ENCODE measurements at places on chromosomes 16 and 17. TPM values are rescaled to one million over a fixed set of nuclear protein-coding genes. Genes with fewer than 3 reads are reported as not detected.

GRCh38 chr17:70270554-70270953 is 101.2 kb downstream of the KCNJ2 start:
- DNase-seq = no peak

- DNase-seq = no peak
Observed at GRCh38 chr17:57852092-57852954, 2.5 kb upstream of the MRPS23 start.

DNA sequence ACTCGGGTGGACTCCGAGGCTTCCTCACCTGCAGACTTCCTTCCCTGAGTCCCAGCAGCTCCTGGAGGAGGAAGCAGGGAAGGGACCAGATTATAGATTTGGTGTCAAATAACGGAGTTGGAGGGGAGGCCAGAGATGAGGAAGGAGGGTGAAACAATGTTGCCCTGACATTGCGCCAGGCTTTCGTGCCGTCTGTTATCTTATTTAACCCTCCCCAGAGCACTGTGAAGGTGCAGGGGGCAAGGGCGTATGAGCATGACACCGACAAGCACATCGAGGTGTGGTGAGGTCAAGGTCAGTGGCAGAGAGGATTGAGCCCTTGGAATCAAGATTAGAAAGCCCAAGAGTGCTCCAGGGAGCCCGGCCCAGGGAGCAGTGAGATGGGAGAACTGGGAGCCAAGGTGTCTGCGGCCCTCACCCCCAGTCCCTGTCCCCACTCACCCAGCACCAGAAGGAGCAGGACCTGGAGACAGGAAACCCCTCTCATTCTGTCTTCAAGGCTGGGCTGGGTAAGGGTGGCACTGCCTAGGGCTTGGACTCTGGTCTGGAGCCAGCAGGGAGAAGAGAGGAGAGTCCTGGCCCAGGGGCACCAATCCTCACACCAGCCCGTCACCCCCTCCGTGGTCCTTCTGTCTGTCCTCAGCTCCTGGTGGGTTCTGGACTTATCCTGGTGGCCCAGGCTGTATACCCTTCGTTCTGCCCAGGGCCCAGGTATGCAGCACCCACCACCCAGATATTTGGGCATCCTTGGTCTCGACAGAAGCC is 1.1 kb downstream of the PRSS33 start:
- no peak for DNase-seq

DNA sequence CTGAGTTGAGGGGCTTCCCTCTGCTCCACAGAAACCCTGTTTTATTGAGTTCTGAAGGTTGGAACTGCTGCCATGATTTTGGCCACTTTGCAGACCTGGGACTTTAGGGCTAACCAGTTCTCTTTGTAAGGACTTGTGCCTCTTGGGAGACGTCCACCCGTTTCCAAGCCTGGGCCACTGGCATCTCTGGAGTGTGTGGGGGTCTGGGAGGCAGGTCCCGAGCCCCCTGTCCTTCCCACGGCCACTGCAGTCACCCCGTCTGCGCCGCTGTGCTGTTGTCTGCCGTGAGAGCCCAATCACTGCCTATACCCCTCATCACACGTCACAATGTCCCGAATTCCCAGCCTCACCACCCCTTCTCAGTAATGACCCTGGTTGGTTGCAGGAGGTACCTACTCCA is 26.0 kb downstream of the STH start:
- DNase-seq = no peak

GRCh38 chr17:12745486-12745885 is 43.8 kb upstream of the ARHGAP44 start:
- DNase-seq = no peak

- no peak for DNase-seq
Observed at GRCh38 chr17:28390563-28390962, 15.4 kb downstream of the SLC46A1 start.

DNA sequence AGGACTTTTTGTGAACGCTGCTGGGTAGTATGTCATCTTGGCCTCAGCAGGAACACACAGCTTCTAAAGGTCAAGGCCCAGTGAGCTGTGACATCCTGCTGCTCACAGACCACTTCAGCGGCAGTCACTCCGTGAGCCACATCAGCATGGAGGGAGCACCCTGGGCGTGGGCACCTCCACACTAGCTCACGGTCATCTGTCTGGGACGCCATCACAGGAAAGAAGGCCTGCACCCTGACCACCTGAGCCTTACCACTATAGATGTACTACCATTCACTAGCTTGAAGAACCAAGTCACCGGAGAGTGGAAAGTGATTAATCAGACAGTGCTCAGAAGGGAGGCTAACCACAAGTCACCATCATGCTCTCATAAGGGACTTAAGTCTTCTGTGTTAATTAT is 3.3 kb downstream of the AXIN1 start:
- no peak for DNase-seq

DNA sequence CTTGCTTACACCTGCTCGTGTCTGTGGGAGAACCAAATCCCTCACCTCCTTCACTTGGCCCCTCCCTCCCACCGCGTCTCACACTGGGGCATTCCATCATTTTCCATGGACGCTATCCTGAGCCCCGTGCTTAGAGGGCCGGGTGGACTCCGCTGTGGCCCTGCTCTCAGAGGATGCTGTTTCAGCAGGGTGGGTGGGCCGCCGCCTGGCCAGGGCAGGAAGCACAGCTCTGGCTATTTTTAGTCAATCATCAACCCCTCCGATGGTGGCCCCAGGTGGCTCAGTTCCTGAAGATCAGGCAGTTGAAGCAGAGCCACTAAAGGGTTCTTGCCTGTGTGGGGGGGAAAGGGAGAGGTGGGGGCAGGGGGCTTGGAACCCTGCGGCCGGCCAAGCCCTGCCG is 230.3 kb downstream of the ENGASE start:
- no peak for DNase-seq

DNA sequence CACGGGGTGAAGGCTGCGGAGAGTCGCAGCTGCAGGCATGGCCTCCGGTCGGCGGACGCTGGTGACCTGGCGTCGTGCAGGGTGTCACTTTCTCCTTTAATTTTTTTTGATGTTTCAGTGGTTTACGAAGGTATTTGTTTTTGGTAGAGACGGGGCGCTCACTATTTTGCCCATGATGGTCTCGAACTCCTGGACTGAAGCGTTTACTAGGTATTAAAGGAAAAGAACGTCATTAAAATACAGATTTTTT is 17.1 kb downstream of the ZNF213 start:
- DNase-seq = no peak

DNA sequence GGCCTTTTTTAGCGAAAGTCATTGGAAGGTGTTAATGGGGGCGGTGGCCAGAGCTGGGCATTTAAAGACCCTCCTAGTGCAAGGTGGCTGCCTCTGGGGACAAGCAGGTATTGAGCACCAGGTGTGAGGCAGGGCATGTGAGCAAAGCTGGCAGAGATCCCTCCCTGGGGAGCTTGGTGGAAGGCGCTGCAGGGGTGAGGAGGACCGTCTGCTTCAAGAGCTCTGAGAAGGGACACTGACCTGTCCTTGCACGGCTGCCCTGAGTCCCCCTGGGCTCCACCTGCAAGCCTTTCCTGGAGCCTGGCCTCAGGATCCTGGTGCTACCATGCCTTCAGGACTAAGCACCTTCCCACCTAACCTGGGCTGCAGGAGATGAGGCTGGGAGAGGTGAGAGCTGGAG is 127.0 kb upstream of the CIBAR2 start:
- DNase-seq = no peak

Gene CHD9NB
- total RNA-seq = 0.53 TPM

GRCh38 chr16:67246756-67247191 is 507 bp downstream of the FHOD1 start:
- no peak for DNase-seq

DNA sequence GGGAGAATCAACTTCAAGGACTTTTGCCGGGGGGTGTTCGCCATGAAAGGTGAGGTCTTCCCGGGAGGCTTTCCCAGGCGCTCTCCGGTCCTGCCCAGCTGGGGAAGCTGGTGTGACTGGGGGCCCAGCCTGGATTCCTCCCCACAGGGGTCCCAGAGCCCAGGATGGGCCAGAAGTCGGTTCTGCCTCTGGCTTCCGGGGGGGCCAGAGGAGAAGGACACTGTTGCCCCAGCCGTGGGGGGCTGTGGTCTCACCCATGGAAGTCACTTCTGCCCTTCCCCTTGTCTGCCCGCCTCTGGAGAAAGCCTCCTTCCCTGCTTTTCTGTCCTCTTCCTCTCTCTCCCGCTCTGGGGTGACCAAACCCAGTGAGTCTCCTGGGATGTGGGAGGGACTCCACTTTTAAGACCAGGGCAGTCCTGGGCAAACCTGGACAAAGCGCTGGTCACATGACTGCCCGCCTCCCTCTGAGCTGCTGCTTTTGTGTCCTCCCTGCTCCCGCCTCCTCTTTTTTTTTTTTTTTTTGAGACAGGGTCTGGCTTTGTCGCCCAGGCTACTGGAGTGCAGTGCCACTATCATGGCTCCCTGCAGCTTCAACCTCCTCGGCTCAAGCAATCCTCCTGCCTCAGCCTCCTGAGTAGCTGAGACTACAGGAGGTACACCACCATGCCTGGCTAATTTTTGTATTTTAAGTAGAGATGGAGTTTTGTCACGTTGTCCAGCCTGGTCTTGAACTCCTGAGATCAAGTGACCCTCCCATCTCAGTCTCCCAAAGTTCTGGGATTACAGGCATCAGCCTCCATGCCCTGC is 40.6 kb downstream of the RAB11FIP4 start:
- no peak for DNase-seq

Gene WNK4
- not detected for total RNA-seq

DNA sequence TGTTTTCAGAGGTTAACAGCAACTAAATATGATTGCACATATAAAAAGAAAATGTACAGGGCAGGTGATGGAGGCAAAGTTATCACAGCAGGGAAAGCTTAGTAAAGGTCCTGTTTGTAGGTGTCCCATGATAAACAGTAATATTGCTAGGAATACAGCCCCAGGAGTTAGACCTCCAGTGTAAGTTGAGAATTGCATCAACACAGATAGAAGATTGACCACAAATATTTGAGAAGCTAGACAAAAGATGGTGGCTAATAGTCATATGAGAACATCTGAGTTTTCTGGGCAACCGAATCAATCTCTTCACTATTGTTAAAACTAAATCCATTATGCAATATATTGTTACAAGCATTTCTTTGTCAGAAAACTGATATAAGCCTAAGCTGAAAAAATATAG is 152.6 kb downstream of the CDH11 start:
- no peak for DNase-seq

Gene EIF3CL
- total RNA-seq = 103 TPM

Gene CHTF8
- 57.6 TPM for total RNA-seq

- DNase-seq = no peak
Observed at GRCh38 chr17:69492410-69493071, 78.0 kb downstream of the MAP2K6 start.

DNA sequence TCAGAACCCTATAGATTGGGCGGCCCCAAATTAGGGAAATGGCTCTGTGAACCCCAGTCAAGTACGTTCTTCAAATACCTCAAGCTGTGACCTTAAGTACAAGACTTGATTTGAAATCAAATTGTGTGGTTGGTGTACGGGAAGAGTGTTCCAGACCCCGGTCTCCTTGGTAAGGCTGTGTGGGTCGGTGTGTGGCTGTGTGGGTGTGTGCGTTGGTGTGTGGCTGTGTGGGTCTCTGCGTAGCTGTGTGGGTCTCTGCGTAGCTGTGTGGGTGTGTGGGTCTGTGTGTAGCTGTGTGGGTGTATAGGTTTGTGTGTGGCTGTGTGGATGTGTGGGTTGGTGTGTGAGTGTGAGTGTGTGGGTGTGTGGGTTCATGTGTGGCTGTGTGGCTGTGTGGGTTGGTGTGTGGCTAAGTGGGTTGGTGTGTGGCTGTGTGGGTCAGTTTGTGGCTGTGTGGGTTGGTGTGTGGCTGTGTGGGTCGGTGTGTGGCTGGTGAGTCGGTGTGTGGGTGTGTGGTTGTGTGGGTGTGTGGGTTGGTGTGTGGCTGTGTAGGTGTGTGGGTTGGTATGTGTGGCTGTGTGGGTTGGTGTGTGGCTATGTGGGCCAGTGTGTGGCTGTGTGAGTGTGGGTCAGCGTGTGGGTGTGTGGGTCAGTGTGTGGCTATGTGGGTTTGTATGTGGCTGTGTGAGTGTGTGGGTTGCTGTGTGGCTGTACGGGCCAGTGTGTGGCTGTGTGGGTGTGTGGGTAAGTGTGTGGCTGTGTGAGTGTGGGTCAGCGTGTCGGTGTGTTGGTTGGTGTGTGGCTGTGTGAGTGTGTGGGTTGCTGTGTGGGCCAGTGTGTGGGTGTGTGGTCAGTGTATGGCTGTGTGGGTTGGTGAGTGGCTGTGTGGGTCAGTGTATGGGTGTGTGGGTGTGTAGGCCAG is 238.7 kb upstream of the ZFHX3 start:
- DNase-seq = no peak

DNA sequence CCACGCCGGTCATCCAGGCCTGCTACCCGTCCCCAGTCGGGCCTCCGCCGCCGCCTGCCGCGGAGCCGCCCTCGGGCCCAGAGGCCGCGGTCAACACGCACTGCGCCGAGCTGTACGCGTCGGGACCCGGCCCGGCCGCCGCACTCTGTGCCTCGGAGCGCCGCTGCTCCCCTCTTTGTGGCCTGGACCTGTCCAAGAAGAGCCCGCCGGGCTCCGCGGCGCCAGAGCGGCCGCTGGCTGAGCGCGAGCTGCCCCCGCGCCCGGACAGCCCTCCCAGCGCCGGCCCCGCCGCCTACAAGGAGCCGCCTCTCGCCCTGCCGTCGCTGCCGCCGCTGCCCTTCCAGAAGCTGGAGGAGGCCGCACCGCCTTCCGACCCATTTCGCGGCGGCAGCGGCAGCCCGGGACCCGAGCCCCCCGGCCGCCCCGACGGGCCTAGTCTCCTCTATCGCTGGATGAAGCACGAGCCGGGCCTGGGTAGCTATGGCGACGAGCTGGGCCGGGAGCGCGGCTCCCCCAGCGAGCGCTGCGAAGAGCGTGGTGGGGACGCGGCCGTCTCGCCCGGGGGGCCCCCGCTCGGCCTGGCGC is 2.4 kb downstream of the HIC1 start:
- DNase-seq = no peak

GRCh38 chr17:72764632-72765041 is 327.9 kb downstream of the SLC39A11 start:
- no peak for DNase-seq

Gene CNTNAP4
- not detected for total RNA-seq

Gene KRTAP3-1
- not detected for total RNA-seq

DNA sequence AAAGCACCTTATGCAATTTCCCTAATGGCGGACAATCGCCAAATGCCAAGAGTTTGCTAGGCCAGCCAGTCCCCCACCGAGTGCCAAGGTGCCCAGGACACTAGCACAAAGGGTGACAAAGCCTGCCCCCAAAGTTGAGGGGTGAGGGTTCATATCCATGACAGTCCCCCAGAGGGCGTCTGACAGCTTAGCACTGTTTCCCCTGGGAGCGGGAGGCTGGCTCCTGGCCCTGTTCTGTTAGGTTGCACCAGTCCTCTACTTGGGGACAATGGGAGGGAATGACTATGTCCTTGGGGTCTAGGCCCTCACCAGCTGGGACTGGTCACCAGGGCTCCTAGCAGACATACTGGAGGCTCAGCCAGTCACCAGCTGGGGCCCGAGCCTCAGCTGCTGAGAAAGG is 66.9 kb downstream of the MYO18A start:
- no peak for DNase-seq

Gene TBC1D3H
- not detected for total RNA-seq
